ENCODE measurements at places on chromosomes 6 and 20.

DNA sequence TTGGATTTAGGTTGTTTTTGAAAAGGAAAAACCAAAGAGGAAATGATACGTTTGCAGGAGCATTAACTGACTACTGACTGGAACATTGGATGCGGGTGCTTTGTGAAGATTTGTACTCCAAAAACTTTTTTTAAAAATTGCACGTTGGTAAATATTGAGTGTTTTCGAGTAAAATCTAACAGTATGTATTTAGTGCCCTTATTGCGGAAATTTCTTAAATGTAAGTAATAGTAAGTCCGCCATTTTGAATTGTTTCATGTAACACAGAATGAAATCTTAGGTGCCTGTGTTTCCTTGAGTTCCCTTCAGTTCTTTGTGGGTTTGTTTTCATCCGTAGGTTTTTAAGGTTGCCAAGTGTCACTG lies 15.2 kb upstream of the LIN28B start:
- no peak for DNase-seq

DNA sequence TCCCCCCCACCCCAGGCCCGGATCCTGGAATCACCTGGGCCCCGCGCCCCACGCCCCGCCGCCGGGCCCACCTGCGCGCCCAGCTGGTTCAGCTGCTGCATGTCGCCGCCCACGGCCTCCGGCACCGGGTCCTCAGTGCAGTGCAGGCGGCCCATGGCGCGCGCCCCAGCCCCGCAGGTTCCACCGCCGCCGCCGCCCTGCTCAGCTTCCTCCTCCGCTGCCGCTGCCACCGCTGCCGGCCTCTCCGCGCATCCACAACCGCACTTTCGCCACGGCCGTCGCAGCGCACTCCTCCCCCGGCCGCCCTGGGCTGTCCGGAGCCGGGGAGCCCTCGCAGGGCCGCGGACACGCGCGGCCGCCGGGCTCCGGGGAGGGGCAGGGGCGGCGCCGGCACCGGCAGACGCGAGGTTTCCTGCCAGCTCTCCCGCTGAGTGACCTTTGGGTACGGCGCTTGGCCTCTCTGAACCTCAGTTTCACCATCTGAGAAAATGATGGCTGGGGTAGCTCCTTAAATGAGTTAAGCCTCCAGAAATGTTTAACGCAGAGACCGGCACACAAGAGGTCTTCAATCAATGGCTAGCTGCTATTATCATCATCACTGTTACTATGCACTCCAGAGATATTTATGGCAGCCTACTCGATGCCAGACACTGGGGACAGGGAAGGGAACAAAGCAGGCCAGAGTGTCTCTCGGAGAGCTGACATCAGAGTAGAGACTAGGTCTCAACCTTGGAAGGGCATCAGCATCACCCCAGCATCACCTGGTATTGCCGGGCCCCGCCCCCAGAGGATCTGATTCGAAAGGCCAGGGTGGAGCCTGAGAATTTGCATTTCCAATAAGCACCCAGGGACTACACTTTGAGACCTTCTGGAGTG lies at the start of gene COMMD7:
COMMD7 (minus strand) TSS at position 231 of the 876 bp plus-strand sequence; CDS start at position 155, 76 bp downstream.
- no peak for DNase-seq

DNA sequence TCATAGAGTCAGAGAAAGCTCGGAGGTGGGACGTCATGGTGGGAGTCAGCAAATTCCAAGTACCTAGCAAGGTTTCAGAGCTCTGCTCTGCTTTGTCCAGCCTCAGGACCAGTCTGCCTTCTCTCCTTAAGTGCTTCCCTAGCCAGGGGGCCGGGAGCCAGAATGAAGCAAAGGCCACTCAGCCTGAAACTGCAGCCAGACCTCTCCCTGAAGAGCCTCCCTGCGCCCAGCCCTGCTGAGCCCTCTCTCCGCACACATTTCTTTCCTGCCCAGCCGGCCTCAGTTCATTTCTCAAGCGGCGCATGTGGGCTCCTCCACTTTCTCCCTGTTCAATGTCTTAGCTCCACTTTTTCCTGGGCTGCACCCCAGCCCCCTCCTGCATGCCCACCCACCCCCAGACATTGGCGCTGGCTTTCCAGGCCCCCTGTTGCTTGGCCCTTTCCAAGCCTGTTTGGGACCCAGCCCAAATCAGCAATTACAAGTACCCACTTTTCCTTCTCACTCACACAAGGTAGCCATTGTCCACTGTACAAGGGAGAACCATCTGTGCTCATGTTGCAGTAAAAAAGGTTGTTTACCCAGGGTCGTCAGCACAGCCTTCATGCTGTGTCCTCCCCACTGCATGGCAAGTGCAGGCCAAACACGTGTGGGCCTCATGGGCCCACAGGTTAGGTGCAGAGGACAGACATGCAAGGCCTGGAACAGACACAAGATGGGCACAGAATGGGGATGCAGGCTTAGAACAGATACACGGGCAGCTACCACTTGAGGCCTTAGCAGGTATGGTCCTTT lies 147.1 kb downstream of the MRPL14 start:
- DNase-seq, result no peak

DNA sequence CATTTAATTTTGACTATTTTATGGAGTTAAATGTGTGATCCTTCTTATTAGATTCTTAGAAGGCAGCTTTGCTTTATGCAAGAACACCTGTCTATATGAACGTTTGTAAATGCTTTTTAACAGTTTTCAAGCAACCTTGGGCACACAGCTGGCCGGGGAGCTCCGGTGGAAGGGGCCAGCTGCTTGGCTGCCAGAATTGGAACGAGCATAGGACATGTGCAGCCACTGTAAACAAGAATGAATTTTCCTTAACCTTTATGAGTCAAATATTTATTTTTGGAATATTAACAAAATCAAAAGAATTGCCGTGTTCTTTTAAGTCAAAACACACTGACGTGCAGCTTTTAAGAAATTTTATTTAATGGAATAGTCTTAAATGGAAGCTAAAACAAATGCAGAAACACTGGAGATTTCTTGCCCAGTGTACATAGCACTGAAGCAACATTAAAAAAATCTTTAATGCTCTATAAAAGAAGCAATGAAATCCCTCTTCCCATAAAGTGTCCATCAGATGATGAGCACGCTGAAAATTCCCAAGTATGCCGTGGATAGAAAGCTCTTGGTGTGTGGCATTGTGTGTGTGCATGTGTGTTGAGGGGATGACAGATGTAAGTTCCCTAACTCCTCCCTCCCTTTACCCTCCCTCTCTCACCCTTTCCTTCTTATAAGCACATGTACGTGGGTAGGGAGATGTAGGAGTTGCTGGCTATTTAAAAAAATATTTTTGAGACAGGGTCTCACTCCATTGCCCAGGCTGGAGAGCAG lies 208.9 kb upstream of the EXOC2 start:
- no peak for DNase-seq

DNA sequence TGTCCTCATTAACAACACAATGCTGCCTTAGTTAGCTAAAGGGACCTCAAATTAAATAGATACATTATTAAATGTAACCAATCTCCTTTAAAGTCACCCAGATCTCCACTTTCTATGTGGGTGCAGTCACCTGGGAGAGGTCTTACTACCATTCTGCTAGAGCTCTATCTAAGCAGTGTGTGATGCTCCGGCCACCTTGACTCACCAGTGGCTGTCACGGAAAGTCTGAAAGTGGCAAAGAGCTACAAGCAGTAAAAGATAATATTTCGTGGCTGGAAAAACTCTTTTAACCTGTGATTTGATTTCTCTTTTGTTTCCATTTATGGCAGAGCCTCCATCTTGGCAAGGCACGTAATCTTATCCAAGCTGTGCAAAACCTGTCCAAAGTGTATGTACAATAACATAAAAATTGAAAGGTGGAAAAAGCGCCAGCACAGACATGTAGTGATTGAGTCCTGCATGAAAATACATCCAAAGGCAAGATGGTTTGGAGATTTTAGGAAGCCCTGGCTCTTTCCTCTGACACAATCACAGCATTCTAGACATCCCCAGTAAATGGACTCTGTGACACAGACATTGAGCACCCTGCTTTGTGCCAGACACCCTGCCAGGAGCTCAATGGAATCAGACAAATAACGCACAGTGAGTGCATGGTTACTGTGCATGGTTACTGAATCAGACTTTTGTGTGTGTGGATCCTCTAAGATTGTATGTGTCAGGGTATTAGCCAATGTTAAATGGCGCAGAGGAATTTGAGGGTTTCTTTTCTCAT lies 116.6 kb downstream of the ADAT2 start:
- DNase-seq, result no peak

Measured in HS-5 (cell line).